A549 treated with Mapracorat at 1 μM for 4 hours (cell line): ENCODE measurements at places on chromosomes 3 and 15. TPM values are rescaled to one million over a fixed set of nuclear protein-coding genes. Genes with fewer than 3 reads are reported as not detected.

Gene TMCO5A
- not detected in 5 replicates for total RNA-seq

Gene APOD
- total RNA-seq, result 0.86 to 1.1 TPM (median 0.97 TPM) in 5 replicates

Gene IL5RA
- total RNA-seq, result not detected in 5 replicates

Gene ZNF639
- 19.4 to 26.6 TPM (median 21.2 TPM) in 5 replicates for total RNA-seq

Gene SPTBN5
- total RNA-seq, result 0.16 to 0.34 TPM (median 0.25 TPM) in 5 replicates

Gene C3orf20
- total RNA-seq, result 0.06 to 0.07 TPM in 2 of 5 replicates, not detected in the others

Gene MESP1
- 1.7 to 8.1 TPM (median 5.5 TPM) in 5 replicates for total RNA-seq

Gene SNTN
- total RNA-seq, result not detected in 5 replicates

Gene SLC35G2
- 26.5 to 31.1 TPM (median 28.0 TPM) in 5 replicates for total RNA-seq

Gene MEF2A
- total RNA-seq, result 11.3 to 16.8 TPM (median 14.9 TPM) in 5 replicates

Gene SYNPR
- not detected in 5 replicates for total RNA-seq

Gene ADCY5
- total RNA-seq, result 0.22 to 0.88 TPM (median 0.30 TPM) in 5 replicates

Gene LMAN1L
- not detected in 5 replicates for total RNA-seq

Gene STRIT1
- not detected in 5 replicates for total RNA-seq

Gene BFSP2
- not detected in 5 replicates for total RNA-seq

Gene ATP13A4
- total RNA-seq, result not detected in 5 replicates

Gene SLC6A11
- 0.03 to 0.14 TPM (median 0.08 TPM) in 5 replicates for total RNA-seq

Gene MAGEL2
- not detected in 5 replicates for total RNA-seq

Gene PLAAT1
- total RNA-seq, result 0.17 TPM in 1 of 5 replicates, not detected in the others

Gene GOLIM4
- 15.5 to 19.6 TPM (median 19.1 TPM) in 5 replicates for total RNA-seq

Gene CHL1
- not detected in 5 replicates for total RNA-seq

Gene ITGB5
- total RNA-seq, result 400 to 466 TPM (median 456 TPM) in 5 replicates

Gene IL17RD
- total RNA-seq, result 0.54 to 1.4 TPM (median 1.1 TPM) in 5 replicates

Gene PRTG
- total RNA-seq, result 10.0 to 11.3 TPM (median 10.5 TPM) in 5 replicates

Gene AADACL2
- total RNA-seq, result not detected in 5 replicates

Gene RPUSD2
- total RNA-seq, result 13.3 to 15.7 TPM (median 15.3 TPM) in 5 replicates

Gene CILP
- total RNA-seq, result 0.11 to 0.24 TPM (median 0.17 TPM) in 5 replicates

Gene TIGIT
- not detected in 5 replicates for total RNA-seq

Gene GABRA5
- total RNA-seq, result 80.9 to 122 TPM (median 102 TPM) in 5 replicates

Gene TNFSF10
- total RNA-seq, result 0.08 to 0.15 TPM (median 0.14 TPM) in 3 of 5 replicates, not detected in the others

Gene HDC
- 0.08 to 0.10 TPM (median 0.08 TPM) in 3 of 5 replicates, not detected in the others for total RNA-seq

Gene CEP19
- 2.1 to 2.7 TPM (median 2.6 TPM) in 5 replicates for total RNA-seq

Gene CHRNA7
- 4.1 to 5.0 TPM (median 4.3 TPM) in 5 replicates for total RNA-seq

Gene RARB
- total RNA-seq, result 5.5 to 10.9 TPM (median 8.3 TPM) in 5 replicates

Gene ISLR2
- 0.11 to 0.27 TPM (median 0.17 TPM) in 4 of 5 replicates, not detected in the other for total RNA-seq

Gene GLDN
- total RNA-seq, result 0.06 to 0.27 TPM (median 0.14 TPM) in 3 of 5 replicates, not detected in the others

Gene CDHR4
- total RNA-seq, result 0.10 to 0.64 TPM (median 0.22 TPM) in 5 replicates

Gene GHSR
- not detected in 5 replicates for total RNA-seq

Gene CHRM5
- total RNA-seq, result 0.03 to 0.04 TPM in 2 of 5 replicates, not detected in the others
